Stimulated activated CD4-positive, alpha-beta T cell treated with anti-CD3 and anti-CD28 coated beads, Interleukin-4, amount 100 ng/mL, for 1 hour (primary cell): ENCODE measurements at places on chromosomes 7 and 10.
A peak's percentile ranks its signal among the peaks of the same experiment; 100 is the strongest.

DNA sequence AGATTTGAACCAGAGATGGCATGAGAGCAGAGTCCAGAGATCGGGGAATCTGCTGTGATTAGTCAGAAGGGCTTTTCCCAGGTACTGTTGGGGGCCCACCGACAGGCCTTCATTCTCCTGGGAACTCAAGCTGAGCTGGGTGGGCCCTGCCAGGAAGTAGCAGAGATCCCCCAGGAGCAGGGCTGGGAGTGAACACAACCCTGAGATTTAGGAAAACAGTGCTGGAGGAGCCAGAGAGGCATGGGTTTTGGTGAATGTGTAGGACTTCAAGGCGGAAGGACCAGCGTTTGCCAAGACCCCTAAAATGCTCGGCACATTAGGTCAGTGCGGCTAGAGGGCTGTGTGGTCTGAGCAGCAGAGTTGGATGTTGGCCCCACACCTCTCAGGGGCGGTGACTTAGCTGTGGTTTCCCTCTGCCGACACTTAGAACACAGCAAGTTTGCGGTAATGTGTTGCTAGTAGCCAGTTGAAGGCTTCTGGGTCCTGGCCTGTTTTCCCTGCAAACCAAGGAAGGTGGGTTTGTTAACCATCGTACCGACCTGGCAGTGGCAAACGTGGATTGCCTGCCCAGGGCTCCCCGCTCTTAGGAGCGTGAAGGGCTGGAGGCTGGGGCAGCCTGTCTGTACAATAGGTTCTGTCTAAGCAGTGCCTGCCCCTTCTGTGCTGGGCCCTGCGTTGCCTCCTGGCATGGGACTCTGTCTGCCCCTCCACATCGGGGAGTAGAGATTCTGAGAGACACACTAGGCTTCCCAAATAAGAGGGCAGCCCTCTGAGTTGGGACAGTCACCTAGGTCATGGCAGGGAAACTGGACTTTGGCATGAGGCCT is 14.0 kb downstream of the NACAD start:
- DNase-seq = no peak

DNA sequence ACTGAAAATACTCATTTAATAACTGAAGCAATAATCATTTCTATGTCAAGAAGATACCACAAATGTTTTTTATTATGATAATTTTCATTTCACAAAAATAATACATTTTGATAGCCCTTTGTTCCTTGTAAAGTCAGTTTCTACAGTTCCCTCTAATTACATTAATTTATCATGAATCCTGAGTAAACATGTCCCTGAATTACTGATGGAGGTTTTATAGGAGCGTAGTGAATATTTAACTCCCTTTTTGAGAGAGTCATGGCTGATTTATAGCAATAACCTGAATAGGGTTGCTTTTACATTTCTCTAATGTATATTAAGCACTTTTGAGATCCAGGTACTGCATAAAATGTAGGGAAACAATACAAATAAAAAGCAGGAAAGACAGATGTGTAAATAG is 216.0 kb upstream of the DKK1 start:
- DNase-seq = no peak

GRCh38 chr10:90751107-90751997 is 106.5 kb downstream of the HTR7 start:
- DNase-seq = peak; percentile 13

DNA sequence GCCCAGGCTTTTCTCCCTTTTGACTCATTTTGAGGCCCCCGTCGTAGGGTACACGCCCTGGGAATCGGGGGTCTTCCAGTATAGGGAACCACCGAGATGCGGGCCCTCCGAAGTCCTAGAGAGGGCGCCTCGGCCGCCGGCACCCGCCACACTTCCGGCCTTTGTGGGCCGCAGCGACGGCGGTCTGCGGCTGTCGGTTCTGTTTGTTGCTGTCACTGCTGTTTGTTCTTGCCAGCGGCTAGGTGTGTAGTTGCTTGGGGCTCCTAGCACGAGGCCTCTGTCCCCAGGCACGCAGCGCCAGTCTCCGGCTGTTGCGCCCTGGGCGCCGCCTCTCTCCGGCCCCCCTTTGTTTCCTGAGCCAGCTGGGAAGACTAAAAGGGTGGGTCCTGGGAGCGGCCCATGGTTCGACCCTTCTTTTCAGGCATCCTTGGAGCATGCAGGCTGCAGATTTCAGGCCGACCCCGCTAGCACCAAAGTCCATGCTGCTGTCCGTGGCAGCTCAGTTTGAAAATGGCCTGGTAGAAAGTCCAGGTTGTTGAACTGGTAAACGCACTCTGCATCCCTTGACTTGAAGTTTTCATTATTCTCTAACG is 17.8 kb upstream of the ZKSCAN1 start:
- DNase-seq = peak; percentile 62

DNA sequence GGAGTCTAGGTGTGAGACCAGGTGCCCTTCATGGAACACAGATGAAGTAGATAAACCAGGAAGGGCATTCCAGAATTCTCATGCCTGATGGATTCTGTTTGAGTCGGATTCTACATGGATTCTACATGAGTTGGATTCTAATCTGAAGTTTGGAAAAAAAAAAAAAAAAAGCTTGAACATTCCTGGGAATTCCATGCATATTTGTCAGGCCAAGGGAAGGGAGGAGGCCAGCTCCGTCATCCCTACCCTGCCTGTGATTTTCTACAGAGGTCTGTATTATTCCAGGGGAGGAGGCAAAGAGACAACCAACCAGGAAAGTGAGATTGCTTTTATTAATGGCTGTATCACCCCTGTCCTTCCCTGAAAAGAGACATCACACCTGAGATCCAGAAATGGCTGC is 27.8 kb upstream of the EBLN1 start:
- no peak for DNase-seq

DNA sequence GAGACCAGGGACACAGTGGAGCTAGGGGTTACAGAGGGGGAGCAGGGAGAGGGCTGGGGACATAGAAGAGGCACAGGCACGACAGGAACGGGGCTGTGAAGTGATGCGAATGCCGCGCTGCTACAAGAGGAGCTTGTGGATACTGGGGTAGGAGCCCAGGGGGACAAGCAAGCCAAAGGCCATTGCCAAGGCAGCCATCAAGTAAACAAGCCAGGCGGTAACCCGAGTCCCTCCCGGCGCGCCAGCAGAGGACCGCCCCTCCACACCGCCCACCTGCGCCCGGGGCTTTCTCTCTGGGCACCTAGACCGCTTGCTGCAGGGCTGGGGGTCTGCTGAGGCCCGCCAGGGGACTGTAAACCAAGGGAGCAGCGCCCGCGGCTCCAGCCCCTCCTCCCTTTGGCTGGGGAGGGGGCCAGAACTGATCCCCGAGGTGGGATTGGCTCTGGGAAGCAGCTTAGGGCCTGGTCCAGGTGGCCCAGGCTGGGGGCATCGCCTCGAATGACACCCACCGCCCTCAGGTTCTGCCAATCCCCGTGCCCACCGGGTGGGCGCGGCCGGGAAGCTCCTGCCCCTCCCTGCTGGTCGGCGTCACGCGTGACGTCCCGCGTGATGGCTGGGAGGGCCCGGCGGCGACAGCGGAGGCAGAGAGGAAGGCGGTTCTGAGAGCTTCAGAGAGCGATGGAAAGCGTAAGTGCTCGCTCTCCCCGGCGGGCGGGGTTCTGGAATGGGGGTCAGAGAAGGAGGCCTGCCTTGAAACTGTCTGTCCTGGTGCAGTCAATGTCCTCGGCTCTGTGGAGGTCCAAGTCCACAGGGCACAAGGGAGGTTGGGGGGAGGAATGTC is 982 bp downstream of the SFXN3 start:
- peak; percentile 74 for DNase-seq

DNA sequence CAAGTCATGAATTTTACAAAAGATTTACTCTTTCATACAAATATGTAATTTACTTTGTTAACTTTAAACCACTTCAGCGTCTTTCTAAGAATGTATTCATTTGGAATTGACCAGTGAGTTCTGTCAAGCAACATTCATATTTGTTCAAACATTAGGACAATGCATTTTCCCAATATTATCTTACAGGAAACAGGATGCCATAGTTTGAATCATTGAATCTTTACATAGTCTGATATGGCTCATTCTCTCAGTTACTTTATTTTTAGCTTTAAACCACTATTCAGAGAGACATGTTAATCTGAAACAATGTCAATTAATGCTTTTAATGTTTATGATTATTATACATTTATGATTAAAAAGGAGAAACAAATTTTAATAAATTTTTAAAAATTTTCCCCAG is 21.1 kb upstream of the MEOX2 start:
- no peak for DNase-seq

GRCh38 chr7:3214090-3214413 is 87.0 kb upstream of the SDK1 start:
- no peak for DNase-seq

DNA sequence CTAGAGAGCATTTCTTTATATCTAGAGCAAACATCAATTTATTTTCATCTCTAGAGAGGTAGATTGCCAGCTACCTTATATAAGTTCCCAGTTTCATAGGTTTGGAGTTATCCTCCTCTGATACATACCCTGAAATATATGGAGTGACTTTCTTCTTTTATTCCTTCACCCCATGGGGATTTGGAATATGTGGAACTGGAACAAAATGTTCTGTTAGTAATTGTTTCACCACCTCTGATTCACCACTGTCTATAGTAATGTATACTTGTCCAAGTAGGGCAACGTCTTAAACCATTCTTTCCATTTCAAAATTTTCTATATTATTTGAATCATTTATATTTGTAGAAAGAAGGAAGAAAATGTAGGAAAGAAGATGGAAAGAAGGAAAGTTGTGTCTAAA is 511.2 kb upstream of the KCND2 start:
- no peak for DNase-seq

DNA sequence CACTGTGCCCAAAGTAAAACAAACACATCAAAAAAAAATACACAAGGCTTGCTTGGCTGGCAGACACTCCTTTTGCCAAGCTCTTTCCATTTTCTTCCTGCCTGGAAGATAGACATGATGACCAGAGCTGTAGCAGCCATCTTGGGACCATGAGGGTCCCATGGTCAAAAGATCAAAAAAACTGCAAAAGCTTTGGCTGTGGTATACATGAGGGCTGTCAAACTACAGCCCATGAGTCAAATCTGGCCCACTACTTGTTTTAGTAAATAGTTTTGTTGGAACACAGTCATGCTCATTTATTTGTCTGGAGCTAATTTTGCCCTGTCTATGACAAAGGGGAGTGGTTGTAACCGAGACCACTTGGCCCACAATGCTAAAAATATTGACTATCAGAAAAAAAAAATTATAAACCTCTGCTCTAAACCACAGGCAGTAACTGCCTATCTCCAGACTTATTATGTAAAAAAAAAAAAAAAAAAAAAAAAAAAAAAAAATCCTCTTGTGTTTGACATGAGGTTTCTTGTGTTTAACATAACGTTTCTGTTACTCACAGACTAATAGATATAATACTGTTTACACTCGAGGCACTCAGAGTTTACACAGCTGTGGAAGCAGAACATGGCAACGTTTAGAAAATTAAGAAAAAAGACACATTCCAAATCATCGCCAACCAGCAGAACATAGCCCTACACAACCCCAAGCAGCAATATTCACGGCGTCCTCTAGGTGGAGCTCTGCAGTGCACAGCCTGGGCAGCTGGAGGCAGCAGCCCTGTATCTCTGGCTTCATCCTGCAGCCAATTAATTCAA is 36.9 kb downstream of the ASB13 start:
- peak; percentile 85 for DNase-seq

- no peak for DNase-seq
These were observed 39.1 kb downstream of the PDE1C start for GRCh38 chr7:32030904-32031692.

DNA sequence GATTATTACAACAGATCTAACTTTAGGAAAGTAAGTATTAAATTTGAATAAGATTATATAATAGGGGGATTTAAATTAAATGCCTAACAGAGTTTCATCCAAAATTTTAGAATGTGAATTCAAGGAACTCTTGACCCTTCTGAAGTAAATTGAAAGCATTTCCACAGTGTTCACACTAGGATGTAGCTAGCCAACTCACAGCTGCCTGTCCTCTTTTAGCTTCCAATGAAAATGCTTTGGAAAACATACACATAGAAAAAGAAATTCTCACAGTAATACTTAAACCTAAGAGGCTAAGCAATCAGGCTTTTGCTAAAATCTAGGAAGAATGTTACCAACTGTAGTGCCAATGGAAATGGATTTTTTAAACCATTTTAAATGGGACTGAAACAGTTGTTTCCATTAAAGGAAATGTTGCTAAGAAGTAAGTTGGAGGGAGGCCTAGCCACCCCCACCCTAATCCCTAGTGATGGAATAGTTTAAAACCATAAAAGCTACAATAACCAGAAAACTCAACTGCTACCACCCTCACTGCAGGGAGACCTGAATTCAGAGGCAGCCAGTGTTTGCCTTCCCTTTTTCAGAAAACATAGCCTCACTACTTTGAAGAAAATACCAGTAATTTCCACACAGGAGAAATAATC is 58.3 kb downstream of the REEP3 start:
- DNase-seq = no peak

DNA sequence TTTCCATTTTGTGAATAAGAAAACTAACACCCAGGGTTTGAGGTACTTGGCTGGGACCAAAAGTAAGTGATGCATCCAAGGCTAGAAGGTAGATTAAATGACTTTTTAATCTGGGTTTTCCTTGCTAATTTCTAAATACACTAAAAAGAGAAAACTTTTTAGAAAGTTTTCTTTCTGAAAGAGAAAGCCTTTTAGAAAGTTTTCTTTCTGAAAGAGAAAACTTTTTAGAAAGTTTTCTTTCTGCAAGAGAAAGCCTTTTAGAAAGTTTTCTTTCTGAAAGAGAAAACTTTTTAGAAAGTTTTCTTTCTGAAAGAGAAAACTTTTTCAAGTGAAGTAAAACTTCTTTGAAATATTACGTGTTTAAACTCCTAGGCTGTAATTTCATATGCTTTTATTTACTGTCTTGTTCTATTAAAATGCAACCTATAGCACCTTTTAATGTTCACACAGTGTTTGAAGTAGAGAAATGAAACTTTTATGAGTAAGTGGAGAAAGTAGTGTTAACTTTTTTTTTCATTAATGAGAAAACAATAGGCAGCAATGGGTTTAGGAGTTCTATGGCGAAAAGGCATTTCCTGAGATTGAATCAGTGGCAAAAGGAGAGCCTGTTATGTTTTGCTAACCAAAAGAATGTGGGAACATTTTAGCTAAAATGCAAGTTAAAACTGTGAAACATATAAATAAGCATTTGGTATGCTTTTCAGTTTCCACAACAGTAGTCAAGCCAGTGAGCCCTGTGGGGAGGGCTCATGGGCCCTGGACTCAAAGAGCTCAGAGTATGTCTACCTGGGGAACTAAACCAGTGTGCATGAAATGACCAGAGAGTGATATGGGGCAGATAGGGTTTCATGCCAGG is 103.7 kb downstream of the RBM20 start:
- DNase-seq = no peak

GRCh38 chr7:155964543-155964942 is 152.3 kb upstream of the SHH start:
- no peak for DNase-seq

- no peak for DNase-seq
These were observed 74.6 kb downstream of the ANLN start for GRCh38 chr7:36464271-36464670.

- DNase-seq = no peak
These were observed 275.4 kb upstream of the NEBL start for GRCh38 chr10:21172542-21172929.

- no peak for DNase-seq
These were observed 125.1 kb downstream of the CDK14 start for GRCh38 chr7:90720984-90721760.

GRCh38 chr10:29438271-29438670 is 149.4 kb downstream of the LYZL1 start:
- no peak for DNase-seq
